Kidney glomerular epithelial cell (primary cell): ENCODE measurements at places on chromosomes 1 and 21.

- DNase-seq = no peak
Observed at GRCh38 chr1:40029608-40030007, 10.9 kb upstream of the CAP1 start.

DNA sequence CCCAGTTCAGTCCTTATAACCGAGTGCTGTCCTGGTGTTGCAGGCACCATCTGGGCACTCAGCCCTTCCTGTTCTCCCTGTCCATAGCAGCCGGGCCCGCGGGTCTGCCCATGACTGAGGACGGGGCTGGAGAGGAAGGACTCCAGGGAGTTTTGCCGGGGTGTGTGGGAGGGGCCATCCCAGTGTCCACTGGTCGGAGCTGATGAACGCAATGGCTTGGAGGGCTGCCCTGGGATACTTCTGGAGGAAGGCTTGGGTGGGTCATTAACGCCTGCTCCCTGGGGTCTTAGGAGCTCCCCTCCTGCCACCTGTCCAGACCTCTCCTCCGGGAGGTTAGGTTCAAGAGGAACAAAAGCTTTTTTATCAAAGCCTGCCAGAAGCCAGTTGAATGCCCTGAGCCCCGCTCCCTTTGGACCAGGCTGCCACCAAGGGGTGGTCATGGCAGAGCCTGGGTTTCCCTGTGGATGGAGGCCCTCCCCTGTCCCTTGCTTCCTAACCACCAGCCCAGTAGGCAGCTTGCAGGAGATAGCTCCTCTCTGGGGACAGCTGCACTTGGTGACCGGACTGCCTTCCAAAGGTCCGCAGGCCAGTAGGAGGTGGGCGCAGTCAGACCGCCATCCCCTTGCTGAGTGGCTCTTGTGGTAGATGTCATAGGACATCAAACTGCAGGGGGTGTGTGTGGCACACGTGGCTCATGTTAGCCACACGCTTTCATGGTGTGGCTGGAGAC, 61.3 kb downstream of the TRIM11 start:
- no peak for DNase-seq

- no peak for DNase-seq
Observed at GRCh38 chr21:26614251-26614650, 41.2 kb upstream of the CYYR1 start.

DNA sequence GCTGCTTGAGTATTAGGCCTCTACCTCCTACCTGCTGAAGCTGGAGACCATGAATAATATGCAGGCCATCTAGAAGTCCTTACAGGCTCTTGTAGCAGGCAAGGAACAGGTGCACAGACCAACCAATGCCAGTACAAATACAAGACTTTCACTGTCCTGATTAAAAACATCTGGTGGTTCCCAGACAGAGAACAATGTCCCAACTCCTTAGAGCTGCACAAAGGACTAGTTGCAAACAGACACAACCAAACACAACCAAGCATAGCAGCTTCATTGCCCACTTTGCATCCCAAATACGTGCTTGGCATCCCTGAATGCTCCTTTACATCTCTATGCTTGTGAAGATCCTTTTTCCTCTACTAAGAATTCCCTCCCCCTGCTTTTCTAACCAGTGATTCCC, 98.1 kb upstream of the CXADR start:
- DNase-seq = no peak

- no peak for DNase-seq
Observed at GRCh38 chr21:26438976-26439375, 134.1 kb downstream of the CYYR1 start.

GRCh38 chr1:218305472-218306064, 20.5 kb downstream of the RRP15 start:
- no peak for DNase-seq

GRCh38 chr1:57447551-57447950, 23.7 kb upstream of the DAB1 start:
- DNase-seq = no peak

GRCh38 chr21:34603002-34603709, 11.8 kb downstream of the RCAN1 start:
- DNase-seq = peak; percentile 17

DNA sequence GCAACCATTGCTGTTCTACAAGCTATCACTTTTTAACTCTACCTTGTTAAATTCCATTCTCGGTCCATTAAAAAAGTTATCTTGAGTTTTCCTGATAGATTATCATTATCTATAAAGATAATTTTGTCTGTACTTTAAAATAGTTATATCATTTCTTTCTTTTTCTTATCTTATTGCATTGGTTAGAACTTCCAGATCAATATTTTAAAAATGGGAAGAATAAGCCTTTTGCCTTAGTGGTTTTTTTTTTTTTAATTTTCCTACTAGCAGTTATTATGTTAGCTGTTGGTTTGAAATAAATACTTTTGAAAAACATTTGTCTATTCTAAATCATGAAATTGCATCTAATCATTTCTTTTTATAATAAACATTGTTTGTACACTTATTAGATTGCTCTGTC, 71.0 kb upstream of the ATF3 start:
- no peak for DNase-seq

GRCh38 chr1:234750922-234751627, 141.1 kb upstream of the IRF2BP2 start:
- no peak for DNase-seq

DNA sequence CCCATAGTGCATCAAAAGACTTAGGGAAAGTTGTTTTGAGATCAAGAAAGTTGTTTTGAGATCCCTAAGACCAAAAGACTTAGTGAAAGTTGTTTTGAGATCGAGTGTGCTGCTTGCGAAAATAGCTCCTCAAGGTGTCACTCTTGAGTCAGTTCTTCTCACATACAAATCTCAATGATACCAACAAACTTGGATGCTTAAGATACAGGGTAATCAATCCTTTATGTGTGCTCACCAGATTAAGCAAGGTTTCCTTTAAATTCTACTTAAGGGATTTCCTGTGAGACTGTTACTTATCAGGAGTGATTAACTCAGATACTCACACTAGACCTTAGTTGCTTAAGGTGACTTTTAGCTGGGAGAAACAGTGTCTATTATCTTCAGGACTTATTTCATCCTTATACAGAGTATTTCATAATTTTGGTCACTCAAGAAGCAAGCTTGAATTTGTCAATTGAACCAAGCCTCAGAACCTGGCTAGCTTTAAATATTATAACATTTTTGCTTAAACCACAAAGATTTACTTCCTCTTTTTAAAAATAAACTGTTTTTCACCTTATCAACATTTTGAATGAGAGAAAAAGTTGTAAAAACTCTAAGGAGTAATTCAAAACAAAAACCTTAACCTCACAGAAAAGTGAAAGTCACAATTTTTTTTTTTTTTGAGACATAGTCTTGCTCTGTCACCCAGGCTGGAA, 8.0 kb upstream of the RLF start:
- DNase-seq = peak; percentile 58

DNA sequence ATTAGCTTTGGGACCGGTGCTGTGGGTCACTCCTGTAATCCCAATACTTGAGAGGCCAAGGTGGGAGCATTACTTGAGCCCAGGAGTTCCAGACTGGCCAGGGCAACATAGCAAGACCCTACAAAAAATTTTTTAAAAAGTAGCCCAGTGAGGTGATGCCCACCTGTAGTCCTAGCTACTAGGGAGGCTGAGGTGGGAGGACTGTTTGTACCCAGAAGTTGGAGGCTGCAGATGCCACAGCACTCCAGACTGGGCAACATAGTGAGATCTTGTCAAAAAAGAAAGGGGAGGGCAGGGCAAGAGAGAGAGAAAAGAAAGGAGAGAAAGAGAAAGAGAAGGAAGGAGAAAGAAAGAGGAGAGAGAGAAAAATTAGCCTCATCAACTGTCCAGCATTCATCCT, 6.3 kb downstream of the ITSN1 start:
- no peak for DNase-seq

DNA sequence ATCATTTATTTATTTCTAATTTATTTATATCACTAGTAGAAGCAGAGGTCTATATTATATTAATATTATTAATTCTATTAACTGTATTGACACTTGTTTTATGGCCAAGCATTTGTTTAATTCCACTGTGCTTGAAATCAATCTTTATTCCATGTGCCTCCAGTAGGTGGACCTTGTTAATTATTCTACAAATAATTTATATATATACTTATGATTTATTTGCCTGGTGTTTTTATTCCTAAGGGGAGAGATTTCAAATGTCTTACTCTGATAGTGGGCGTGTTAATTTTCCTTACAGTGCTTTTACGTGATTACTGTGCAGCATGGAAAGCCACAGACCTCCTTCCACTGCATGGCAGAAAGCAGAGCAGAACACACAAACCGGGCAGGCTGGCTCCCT, 17.5 kb upstream of the OR6N2 start:
- DNase-seq = no peak

GRCh38 chr1:79079770-79080169, 73.2 kb upstream of the ADGRL4 start:
- DNase-seq = peak; percentile 95

DNA sequence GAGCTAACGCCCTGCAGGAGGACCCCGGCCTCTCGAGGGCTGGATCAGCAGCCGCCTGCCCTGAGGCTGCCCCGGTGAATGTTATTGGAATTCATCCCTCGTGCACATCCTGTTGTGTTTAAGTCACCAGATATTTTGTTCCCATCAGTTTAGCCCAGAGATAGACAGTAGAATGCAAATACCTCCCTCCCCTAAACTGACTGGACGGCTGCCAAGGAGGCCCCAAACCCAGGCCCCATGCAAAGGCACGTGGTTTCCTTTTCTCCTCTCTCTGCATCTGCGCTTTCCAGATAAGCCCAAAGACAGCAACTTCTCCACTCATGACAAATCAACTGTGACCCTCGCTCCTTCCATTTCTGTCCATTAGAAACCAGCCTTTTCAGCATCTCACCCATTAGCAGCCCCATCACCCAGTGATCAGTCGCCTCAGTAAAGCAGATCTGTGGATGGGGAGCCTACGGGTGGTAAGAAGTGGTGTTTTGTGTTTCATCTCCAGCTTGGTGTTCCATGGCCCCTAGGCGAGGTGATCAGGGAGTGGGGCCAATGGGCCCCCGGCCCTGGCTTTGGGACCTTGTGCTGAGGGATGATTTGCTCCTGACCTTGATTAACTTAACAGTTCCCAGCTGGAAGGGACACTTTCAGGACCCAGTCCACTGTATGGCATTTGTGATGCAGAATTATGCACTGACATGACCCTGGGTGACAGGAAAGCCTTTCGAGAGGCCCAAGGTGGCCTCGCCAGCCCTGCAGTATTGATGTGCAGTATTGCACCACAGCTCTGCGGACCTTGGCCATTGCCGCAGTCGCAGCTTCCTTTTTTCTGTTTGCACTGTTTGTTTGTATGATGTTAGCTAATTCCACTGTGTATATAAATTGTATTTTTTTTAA, 5.2 kb downstream of the NPPA start:
- DNase-seq = no peak

- no peak for DNase-seq
Observed at GRCh38 chr1:179177182-179177581, 52.3 kb downstream of the ABL2 start.

DNA sequence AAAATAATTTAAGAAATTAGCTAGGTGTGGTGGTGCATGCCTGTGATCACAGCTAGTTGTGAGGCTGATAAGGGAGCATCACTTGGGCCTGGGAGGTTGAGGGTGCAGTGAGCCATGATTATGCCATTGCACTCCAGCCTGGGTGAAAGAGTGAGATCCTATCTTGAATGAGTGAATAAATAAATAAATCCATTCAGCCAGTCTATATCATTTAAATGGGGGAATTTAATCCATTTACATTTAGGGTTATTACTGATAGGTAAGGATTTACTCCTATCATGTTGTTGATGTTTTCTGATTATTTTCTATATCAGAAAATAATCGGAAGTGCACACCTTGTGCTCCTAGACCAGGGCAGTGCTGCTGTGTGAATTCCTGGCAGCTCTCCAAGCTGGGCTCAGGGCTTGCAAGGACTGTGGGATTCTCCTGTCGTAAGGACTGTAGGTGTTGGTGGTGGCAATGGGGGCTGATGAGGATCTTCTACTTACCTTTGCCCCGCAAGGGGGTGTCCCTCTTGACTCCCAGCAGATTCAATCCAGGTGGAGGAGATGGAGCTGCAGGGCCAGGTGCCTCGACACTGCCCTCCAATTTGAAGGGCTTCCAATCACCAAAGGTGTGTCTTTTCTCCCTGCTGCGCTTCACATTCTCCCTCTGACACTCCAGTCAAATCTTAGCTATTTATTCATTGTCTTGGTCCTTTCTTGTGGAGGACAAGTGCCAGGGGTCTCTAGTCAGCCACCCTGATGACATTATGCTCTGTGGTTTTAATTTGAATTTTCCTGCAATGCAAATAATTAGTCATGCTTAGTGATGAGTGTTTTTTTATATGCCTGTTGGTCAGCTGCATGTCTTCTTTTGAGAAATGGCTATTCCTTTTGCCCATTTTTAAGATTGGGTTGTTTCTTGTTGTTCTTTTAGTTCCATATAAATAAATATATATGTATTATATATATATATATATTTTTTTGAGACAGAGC, 14.1 kb upstream of the TRAPPC10 start:
- DNase-seq = no peak

- no peak for DNase-seq
Observed at GRCh38 chr1:27575840-27576331, 28.1 kb downstream of the AHDC1 start.

GRCh38 chr1:164308101-164308500, 250.9 kb upstream of the PBX1 start:
- DNase-seq = no peak

- peak; percentile 15 for DNase-seq
Observed at GRCh38 chr1:224707843-224708725, 92.0 kb downstream of the CNIH3 start.

- no peak for DNase-seq
Observed at GRCh38 chr1:226838456-226838855, 32.0 kb upstream of the PSEN2 start.
